ENCODE measurements at places on chromosomes 1 and 21.

GRCh38 chr21:14869984-14870852, 194.6 kb downstream of the NRIP1 start:
- no peak for DNase-seq

GRCh38 chr1:170676628-170677027, 12.7 kb downstream of the PRRX1 start:
- no peak for DNase-seq

DNA sequence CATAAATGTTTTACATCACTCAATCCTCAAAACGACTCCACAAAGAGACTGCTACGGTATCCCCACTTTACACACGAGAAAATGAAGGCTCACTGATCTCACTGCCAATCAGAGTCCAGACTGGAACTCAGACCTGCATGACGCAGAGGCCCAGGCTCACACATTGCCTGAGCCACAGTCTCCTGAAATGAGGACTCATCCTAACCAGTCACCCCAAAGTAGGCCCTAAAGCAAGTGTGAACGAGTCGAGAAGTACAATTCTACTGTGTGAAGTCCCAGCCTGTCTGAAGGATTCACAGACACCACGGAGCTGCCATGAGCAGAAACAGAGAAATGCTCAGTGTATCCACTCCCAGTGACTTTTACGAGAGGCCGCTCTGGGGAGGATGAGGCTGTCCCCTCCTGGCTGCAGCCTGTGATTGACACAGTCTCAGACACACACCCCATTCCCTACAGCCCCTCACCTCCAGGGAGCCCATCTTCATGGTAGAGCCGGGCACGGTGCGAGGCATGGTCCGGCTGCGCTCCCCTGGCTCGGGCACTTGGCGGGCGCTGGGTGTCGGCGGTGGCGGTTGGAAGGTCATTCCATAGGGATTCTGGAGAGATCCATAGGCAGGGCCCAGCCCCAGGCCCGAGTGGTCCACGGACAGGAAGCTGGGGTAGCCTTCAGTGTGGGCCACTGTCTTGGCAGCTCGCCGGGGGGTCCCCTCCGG, 26.7 kb upstream of the COL16A1 start:
- DNase-seq = no peak

DNA sequence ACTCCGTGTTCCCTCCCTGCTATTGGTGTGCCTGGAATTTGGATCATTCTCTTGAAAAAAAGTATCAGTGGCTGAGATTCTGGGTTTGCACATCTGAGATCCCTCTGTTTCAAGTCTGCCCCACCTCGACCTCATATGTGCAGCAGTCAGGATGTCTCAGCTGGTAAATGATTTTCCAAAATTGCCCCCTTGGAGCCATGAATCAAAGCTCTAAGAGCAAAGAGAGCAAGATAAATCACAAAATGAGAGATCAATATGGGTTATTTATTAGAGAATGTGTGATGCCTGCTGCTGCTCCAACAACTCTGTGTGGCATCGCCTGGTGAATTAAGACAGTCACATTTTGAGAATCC, 8.5 kb downstream of the CRP start:
- DNase-seq = no peak

GRCh38 chr1:16614361-16615252, 1.2 kb upstream of the NBPF1 start:
- DNase-seq = no peak

GRCh38 chr1:4083231-4084047, 183.4 kb upstream of the C1orf174 start:
- DNase-seq = no peak

DNA sequence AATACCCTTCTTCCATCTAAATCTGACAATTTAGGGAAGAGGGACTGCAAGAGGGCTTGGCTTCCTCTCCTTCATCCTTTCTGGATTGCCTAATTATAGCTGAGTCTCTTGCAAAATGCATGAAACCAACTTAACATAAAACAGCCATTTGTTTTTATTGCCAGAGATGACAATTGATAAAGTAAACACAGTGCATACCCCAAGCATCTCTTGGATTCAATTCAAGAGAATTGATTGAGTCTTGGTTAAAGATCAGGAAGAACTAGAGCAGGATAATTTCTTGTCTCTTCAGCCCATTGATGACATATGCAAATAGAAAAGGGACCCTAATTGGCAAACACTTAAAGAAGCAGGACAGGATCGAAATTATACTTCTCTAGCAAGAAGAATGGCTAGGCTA, 617.1 kb upstream of the PTBP2 start:
- no peak for DNase-seq

- DNase-seq = no peak
These were observed 39.0 kb upstream of the SAMSN1 start for GRCh38 chr21:14585122-14585521.

- no peak for DNase-seq
These were observed 145.7 kb downstream of the SYF2 start for GRCh38 chr1:25086518-25087079.

All from CD4-positive, alpha-beta T cell treated with Interleukin-4 for 1 hour (primary cell).